BJ (cell line): ENCODE measurements at places on chromosomes 6 and 20.

- DNase-seq: no peak
These were observed 73.4 kb downstream of the GMPR start for GRCh38 chr6:16311763-16312162.

- no peak for DNase-seq
These were observed 1099.6 kb upstream of the GJE1 start for GRCh38 chr6:141033101-141033500.

- no peak for DNase-seq
These were observed 19.6 kb upstream of the IL17F start for GRCh38 chr6:52263709-52264540.

DNA sequence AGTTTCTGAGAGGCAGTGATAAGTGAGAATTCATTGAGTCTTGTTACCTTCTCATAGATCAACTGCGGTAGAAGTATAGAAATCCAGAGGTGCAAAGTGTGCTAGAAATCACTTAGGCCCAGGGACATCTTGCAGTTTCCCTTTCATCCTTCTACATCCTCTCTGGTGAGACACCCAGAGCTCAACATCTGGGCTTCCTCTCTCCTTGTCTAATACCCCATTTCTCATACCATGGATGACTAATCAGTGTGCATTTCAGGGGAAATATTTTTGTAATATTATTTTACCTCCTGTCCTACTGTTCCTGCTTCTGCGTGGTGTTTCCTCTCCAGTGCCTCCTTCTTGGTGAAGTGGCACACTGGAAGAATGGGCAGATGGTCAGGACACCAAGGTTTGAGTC lies 322.4 kb downstream of the TFAP2B start:
- no peak for DNase-seq

DNA sequence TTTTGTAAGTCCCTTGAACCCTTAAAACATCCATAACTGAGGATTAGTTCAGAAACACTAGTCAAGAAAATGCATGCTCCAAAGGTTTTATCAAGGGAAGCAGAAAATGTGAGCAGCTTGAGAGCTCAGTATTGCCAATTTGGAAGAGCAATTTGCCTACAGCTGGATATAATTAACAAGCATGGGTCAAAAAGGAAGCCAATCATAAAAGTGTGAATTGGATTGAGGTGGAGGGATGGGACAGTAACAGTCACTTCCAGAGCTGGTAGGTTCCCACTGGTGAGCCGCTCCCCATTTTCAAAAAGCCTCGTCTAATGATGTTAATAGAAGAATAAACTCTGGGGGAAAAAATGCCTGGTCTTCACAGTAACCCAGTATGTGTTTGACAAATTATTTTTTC lies 5.0 kb upstream of the PTPRK start:
- DNase-seq: no peak

GRCh38 chr6:134721060-134721405 lies 228.9 kb downstream of the ALDH8A1 start:
- no peak for DNase-seq

- no peak for DNase-seq
These were observed 198.2 kb downstream of the ERMARD start for GRCh38 chr6:169949511-169950097.

GRCh38 chr20:21179757-21180156 lies 53.9 kb downstream of the KIZ start:
- DNase-seq: no peak

DNA sequence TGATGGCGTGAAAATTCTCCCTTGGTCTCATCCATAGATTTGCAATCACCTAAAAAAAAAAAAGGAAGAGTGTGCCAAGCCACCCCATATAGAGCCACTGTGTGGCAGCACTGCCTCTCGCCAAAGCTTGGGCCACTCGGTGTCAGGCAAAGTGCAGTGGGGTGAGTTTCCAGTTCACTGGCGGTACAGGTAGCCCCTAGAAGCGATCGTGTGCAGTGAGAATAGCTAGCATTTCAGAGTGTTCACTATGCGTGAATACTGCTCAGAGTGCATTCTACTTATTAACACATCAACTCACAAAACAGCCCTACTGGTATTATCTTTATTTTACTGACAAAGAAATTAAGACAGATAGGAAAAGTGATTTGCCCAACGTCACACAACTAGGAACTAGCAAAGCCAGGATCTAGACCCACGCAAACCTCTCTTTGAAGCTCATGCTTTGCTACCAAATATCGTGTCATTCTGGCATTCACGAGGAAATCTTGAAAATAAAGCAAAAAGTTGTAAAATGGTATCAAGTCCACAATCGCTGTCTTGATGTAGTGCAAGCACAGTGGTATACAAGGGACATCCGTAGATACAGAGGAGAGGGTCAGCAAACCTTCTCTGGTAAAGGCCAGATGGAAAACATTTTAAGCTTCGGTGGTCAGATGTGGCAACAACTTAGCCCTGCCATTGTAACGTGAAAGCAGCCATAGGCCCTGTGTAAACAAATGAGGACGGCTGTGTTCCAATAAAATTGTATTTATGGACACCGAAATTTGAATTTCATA lies 10.4 kb upstream of the GCNT2 start:
- DNase-seq: no peak

GRCh38 chr6:87617405-87617804 lies 27.5 kb downstream of the ORC3 start:
- DNase-seq: no peak

DNA sequence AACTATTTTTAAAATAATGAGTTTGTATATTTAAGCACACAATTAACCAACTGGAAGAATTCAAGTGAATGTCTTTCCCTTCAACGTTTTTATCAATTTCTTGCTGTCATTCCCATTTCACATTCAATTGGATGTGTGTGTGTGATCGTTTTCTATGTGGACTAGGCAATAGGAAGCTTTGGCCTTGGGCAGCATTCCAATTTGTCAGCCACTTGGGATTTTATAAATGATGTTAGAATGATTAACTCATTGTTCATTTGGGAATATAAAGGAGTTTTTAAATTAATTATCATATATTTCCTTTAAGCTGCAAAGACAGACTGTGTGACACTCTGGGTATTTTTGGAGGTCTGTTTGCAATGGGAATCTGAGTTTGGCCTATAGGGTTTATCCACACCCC lies 162.4 kb downstream of the COL9A1 start:
- no peak for DNase-seq

DNA sequence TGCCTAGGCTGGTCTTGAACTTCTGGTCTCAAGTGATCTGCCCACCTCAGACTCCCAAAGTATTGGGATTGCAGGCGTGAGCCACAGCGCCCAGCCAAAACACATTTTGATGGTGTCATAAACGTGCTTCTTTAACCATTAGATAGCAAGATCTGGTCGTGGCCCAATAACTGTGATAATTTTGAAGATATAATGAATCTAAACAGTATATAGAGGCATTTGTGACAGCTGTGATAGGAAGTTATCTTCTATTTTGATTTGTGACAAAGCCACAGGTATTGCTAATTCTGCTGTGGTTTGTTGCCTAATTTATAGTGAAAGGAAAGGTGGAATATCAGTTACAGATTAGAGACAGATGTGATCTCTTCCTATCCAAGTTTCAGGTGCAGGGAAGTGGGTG lies 695 bp upstream of the OXT start:
- no peak for DNase-seq

- no peak for DNase-seq
These were observed 591.7 kb upstream of the NRSN1 start for GRCh38 chr6:23534351-23534750.

DNA sequence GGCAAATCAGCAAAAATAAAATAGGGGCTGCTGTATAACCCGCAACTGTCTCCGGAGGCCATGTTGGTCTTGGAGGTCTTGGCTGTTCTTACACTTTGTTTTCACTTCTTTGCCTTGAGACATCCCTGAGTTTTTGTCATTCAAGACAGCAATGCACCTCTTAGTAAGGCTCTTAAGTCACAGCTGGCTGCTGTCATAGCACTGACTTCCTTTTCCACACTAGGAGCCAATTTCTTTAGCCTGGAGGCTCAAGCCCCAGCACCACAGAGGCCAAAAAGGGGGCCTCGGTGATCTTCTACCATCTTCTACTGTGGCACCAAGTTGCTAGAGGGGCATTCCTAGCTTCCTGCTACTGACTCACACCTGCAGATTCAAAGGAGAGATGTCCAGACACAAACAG lies 536.3 kb downstream of the CDH26 start:
- no peak for DNase-seq

DNA sequence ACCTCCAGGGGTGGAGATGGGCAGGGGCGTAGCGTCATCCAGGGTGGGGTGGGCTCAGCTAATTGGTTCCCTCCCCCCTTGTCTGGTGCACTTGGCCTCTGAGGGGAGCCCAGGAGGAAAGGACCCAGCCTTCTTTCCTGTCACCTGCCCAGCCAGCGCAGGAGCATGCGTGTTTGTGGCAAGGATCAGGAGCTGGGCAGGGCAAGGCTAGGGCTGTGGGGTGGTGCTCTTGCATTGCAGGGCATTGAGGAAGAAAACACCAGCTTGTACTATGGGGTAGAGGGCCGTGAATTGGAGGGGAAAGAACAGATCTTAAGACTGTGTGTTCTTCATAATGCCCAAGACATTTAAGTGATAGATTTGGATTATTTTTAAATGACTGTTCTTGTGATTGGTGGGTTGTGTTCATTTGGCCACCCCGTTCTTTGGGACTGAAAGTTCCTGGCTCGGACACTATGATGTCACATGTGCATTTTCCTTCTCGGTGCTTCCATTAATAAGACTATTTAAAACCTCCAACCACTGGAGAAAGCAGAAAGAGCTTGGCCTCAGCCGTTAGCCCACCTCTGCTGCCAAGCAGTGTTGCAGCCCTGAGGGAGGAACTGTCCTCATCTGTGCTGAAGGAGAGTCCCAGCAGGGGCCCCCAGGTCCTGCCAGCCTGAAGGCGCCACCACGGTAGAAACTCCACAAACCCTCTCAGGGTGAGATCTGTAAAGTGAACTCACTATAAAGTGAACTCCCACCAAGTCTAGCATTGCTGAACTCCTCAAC lies 136.2 kb upstream of the INSM1 start:
- DNase-seq: no peak

- no peak for DNase-seq
These were observed 281.4 kb downstream of the CD83 start for GRCh38 chr6:14398953-14399352.

GRCh38 chr6:114569669-114570068 lies 226.8 kb upstream of the HS3ST5 start:
- DNase-seq: no peak

- DNase-seq: peak; percentile 25
These were observed 75.5 kb upstream of the SCP2D1 start for GRCh38 chr20:18738055-18738454.

DNA sequence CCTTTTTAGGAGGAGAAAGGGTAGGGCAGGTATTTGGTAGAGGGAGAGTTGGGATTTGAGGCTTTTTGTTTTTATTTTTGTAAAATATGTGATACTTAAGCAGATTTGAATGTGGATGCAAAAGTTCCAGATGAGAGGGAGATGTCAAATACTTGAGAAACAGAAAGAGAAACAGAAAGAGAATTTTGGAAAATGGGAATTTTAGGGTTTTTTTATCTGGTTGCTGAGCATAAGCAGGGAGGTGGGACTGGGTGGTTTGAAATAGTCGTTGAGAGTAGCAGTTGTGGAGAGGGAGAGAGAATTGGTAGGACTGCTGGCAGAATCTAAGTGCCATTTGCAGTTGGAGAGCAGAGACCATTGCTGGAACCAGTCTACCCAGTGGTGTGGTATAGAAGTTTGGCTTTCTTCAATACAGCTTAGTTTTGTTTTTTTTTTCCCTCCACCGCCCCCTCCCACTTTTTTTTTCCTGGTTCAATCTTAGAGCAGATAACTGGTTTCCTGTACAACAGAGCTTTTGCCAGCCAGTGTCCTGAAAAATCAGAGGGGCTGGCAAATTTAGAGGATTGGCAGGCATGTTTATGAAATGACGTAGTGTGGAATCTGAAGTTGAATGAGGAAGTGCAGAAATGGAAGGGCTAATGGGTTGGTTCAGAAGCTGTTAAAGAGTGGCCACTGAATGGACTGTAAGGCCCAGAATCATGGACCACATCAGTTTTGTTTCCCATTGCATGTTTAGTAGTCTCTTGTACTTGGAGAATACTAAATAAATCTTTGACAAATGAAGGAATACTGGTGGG lies 68.7 kb downstream of the ATRN start:
- DNase-seq: no peak

GRCh38 chr6:99802396-99803031 lies 191.5 kb downstream of the MCHR2 start:
- no peak for DNase-seq

GRCh38 chr6:122405417-122405816 lies 6.0 kb downstream of the HSF2 start:
- DNase-seq: no peak

DNA sequence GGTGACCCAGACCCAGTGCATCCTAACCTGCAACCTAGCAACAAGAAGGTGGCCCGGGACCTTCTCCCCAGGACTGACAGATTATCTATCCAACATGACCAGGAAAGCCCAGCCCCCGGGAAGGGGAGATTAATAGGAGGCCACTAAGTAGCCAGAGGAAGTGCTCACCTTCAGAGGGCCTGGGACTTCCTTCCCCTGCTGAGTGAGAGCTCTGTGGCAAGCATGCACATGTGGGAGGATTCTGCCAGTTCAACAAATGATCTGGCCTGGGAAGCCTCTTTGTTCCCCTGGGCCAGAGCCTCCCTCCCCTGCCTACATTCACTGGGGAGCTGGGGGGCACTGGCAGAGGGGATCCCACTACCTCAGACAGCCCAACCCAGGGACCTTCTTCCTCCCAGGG lies 39.6 kb downstream of the SHLD1 start:
- no peak for DNase-seq

- no peak for DNase-seq
These were observed 259.9 kb downstream of the GMPR start for GRCh38 chr6:16498237-16498636.

- no peak for DNase-seq
These were observed 2.8 kb upstream of the RBPJL start for GRCh38 chr20:45303586-45304463.

- no peak for DNase-seq
These were observed 52.5 kb upstream of the SLC22A23 start for GRCh38 chr6:3509336-3509735.

GRCh38 chr20:6718662-6719368 lies 48.7 kb upstream of the BMP2 start:
- no peak for DNase-seq

DNA sequence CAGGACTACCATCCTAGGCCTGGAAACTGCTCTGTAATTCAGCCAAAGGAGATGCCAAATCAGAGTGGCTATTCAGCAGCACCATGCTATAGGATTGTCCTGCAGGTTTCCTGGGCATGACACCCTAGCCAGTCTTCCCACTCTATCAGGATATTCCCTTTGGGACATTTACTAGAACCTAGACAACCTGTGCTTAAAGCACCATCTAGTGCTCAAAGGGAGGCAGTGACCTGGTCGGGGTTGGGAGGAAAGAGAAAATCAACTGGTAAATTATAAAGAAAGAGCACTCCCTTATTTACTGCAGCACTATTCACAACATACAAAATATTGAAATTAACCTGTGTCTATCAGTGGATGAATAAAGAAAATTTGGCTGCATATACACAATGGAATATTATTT lies 67.2 kb upstream of the SMLR1 start:
- DNase-seq: no peak

DNA sequence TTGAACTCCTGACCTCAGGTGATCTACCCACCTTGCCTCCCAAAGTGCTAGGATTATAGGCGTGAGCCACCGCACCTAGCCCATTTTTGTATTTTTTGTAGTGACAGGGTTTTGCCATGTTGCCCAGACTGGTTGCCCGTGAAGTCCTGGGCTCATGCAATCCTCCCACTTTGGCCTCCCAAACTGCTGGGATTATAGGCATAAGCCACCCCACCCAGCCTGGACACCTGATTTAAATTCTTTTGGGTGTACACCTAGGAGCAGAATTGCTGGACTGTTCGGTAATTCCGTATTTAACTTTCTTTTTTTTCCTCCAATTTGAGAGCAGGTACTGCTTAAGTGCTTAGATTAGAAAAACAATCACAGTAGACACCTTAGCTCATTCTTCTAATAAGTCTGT lies 5.6 kb upstream of the NRM start:
- DNase-seq: no peak

GRCh38 chr6:127834136-127834535 lies 66.7 kb downstream of the THEMIS start:
- DNase-seq: no peak
